ENCODE measurements at places on chromosomes 5 and 9.

- no peak for DNase-seq
These were observed 14.5 kb downstream of the DOCK2 start for GRCh38 chr5:169651526-169651925.

GRCh38 chr9:127871531-127871930, 5.9 kb downstream of the AK1 start:
- DNase-seq, result no peak

GRCh38 chr5:157186309-157187045, 5.8 kb downstream of the ITK start:
- no peak for DNase-seq

DNA sequence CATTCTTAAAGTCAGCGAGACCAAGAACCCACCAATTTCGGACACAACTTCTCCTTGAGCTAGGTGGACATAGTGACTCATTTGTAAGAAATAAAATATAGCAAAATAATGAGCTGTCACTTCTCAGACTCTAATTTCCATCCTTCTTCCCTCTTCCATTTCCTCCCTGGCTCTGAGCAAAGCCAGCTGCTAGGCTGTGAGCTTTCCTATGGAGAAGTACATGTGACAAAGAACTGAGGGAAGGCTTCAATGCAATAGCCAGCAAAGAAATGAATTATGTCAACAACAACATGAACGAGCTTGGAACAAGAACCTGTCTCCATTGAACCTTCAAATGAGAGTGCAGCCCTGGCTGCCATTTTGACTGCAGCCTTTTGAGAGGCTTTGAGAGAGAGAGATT, 25.9 kb upstream of the SELENOP start:
- no peak for DNase-seq

- no peak for DNase-seq
These were observed 6.7 kb downstream of the AIF1L start for GRCh38 chr9:131103024-131103423.

- no peak for DNase-seq
These were observed 754.3 kb upstream of the GRAMD2B start for GRCh38 chr5:125668884-125669283.

DNA sequence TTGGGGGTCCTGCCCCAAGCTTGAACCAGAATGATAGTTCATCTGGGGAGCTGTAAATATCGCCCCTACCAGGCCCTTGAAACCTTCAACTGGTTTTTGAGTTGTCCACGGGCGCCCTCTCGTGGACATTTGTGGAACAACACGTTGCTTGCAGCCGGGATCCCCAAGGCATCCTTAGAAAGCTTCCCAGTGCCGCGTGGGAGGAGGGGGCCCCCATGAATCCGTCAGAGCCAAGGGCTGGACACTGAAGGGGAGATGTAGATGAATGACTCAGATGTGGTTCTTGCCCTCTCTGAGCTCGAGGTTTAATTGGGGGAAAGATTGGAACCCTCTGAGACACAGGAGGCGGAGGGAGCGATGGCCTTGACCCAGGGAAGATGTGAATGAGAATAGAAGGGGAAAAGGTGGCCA, 31.8 kb upstream of the ORM1 start:
- DNase-seq, result peak; percentile 57

DNA sequence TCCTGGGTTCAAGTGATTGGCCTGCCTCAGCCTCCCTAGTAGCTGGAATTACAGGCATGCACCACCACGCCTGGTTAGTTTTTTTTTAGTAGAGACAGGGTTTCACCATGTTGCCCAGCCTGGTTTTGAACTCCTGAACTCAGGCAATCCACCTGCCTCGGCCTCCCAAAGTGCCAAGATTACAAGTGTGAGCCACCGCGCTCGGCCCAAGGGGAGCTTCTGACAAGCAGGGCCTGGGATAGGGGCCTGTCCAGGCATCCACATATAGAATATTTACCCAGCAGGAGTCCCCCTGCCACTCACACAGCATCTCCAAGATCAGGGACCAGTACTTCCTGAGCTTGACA, 10.1 kb downstream of the IRF1 start:
- no peak for DNase-seq

DNA sequence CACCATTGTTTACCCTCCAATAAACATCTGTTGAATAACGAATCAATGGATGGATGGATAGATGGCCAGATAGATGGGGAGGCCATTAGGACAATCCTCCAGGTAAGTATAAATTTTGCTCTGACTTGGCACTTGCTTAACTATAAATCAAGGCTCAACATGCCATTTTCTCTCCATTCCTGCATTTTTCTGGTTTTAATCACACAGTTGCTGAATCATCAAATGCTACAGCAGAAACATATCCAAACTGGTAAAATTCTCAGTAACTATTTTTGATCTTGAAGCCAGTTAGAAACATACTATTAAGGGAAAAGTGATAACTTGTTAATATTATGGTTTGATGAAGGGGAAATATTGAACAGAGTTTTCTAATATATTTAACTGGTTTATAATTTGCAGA, 71.5 kb upstream of the MTAP start:
- DNase-seq, result no peak

- no peak for DNase-seq
These were observed 17.2 kb downstream of the SPTLC1 start for GRCh38 chr9:92097997-92098482.

DNA sequence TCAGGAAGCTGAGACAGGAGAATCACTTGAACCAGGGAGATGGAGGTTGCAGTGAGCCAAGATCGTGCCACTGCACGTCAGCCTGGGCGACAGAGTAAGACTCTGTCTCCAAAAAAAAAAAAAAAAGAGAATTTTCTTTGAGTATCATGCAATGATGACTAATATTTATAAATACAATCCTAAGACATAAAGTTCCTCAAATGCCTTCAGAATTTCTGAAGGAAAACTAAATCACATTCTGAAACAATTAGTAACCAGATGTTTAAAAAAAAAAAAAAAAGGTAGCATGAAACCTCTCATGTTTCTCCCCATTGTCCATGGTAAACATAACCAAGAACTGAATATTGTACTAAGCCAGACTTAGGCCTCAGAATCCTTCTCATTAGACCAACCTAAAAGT, 23.1 kb downstream of the MLLT3 start:
- no peak for DNase-seq

All from A549 (cell line).